Cerebellum (tissue), 4 donors: ENCODE measurements at places on chromosomes 7 and 10.

GRCh38 chr7:142436601-142437000 is 178.7 kb upstream of the PRSS58 start:
- no peak for DNase-seq

DNA sequence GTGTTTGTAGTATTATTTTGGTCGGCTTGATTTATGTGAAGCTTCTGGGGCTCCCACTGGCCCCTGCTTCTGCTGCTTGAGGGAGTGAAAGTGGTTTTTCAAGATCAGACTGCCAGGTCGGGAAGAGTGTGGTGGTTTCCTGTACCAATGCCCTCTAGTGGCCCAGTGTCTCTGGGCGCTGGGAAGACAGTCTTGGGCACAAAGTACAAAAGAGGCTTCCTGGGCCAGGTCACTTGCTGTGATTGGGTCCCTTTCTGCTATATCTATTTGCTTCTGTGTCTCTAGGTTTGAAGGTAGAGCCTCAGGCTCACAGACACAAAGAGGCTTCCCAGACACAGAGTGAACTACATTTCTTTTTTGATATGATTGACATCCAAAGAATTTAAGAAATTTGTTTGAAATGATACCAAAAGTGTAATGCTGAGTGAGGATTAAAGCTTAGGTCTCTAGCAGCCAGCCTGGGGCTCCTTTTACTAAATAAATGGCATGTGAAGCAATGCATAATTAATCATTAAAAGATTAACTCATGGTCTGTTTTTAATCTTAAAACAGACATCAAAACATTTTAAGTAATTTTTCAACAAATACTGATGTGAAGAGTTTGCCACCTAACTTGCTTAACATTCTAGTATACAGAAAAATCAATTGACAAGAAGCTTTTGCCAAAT is 36.3 kb downstream of the ABCB1 start:
- DNase-seq: no peak

GRCh38 chr10:97714401-97715258 is 1.1 kb downstream of the MARVELD1 start:
- no peak for DNase-seq

GRCh38 chr7:65390588-65390987 is 16.9 kb downstream of the ZNF92 start:
- no peak for DNase-seq

DNA sequence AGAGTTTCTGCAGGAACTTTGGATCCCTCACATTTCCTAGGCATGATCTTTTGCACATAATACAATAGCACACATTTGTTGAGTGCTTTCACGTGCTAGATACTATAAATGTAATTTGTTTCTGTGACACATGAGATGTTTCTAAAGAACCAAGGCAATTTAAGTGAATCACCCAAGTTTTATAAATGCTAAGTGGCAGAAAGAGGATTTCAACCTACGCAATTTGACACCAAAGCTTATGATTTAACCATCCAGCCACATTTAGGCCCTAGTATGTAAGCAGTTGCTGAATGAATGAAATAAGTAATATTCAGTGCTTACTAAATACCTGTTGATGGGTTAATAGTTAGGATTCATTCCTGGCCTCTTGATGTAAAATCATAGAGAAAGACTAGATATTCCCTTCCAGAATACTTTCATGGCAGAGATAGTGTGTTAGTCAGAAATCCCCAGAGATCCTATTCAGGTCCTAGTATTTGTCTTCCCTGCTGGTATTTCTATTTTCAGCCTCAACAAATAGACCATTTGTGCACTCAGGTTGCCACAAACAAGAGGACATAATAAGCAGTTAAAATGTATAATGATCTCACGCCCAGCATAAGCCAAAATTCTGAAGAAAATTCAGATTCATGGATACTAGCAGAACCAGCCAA is 572.6 kb downstream of the IPMK start:
- DNase-seq: no peak

GRCh38 chr10:72254813-72255568 is 18.7 kb upstream of the DDIT4 start:
- DNase-seq: peak; percentile 95

DNA sequence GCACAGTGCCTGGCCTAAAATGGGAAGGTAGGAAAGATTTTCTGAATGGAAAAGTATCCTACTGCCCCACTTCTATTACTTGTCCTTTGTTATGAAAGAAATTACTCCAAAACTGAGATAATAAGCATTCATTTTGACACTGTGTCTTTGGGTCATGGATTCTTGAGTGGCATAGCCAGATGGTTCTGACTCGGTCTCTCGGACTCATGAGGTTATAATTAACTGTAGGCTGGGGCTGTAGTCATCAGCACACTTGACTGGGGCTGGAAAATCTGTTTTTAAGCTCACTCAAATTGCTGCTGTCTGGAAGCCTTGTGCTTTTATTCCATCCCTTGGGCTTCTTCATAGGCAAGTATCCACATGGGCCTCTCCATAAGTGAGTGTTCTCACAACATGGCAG is 160.5 kb downstream of the VTI1A start:
- DNase-seq: no peak

GRCh38 chr7:139114585-139114984 is 5.1 kb upstream of the ZC3HAV1 start:
- no peak for DNase-seq

DNA sequence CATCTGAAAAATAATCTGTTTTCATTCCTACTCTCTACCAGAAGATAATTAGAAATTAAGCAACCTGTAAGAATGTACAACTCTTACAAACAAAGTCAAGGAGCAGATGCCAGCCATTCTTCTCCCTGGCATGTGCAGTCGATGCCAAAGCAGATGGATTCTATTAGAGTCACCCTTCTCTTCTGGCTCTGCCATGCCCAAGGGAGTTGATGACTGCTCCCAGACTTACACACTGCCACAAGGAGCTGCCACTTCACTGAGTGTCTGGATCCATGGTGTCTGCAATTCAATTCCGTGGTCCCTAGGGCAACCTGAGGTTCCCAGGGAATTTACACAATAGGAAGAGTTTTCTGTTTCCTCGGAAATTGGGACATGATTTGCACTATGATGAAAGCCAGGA is 89.1 kb upstream of the IFRD1 start:
- no peak for DNase-seq

DNA sequence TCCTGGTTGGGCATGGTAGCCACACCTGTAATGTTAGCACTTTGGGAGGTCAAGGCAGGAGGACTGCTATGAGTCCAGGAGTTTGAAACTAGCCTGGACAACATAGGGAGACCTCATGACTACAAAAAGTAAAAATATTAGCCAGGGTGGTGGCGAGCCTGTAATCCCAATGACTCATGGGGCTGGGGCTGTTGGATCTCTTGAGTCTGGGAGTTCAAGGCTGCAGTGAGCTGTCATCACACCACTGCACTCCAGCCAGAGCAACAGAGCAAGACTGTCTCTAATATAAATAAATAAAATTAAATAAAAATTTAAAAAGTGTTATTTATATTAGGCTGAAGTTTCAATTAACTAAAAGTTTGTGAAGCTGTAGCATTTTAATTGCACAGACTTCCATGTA is 207.3 kb downstream of the NXPH1 start:
- no peak for DNase-seq

- DNase-seq: no peak
Measured at GRCh38 chr10:11849911-11850310, 26.8 kb downstream of the PROSER2 start.

DNA sequence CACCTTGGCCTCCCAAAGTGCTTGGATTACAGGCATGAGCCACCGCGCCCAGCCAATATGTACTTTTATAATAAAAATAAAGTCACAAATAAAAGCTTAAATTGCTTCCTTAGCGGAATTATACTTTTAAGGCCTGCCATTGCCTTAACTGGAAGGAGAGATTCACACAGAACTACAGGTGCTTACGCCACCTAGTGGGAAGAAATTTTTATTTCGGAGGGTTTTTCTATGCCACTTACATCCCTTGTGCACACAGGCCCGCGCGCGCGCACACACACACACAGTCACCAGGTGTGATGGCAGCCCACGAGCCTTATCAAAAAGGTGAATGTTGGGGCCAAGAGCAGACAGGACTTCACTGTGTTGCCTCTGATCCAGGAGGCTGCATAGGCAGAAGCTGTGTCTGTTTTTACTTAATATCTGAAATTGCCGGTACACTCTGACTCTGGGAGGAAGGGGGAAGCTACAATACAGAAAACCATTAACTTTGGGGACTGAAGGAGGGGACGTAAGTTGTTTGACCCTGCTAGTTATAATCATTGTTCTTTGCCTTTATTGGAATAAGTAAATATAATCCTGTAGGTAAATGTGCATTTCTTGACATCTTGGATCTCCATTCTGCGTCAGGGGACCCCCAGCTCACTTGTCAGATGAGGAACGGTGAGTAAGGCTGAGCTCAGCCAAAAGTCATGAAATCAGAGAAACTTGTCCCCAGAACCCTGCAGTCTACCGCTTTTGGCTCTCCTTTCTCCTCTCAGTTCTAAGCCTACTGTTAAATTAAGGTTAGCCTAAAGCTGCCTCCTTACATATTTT is 87.1 kb downstream of the SLC16A9 start:
- peak; percentile 64 for DNase-seq

- no peak for DNase-seq
Measured at GRCh38 chr10:117511601-117512390, 30.8 kb upstream of the EMX2 start.

DNA sequence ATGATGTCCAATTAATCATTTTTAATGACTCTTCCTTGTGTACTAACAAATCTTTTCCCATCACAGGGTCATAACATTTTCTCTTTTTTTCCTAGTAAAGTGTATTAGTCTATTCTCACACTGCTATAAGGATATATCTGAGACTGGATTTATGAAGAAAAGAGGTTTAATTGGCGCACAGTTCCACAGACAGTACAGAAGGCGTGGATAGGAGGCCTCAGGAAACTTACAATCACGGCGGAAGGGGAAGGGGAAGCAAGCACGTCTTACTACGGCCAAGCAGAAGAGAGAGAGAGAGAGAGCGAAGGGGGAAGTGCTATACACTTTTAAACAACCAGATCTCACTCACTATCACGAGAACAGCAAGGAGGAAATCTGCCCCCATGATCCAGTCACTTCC is 359.4 kb upstream of the NFE2L3 start:
- DNase-seq: no peak

- no peak for DNase-seq
Measured at GRCh38 chr7:64807731-64808365, 13.6 kb downstream of the ZNF138 start.

GRCh38 chr10:125232841-125233240 is 72.5 kb upstream of the CTBP2 start:
- no peak for DNase-seq

GRCh38 chr7:137816696-137817320 is 30.0 kb downstream of the DGKI start:
- DNase-seq: no peak

DNA sequence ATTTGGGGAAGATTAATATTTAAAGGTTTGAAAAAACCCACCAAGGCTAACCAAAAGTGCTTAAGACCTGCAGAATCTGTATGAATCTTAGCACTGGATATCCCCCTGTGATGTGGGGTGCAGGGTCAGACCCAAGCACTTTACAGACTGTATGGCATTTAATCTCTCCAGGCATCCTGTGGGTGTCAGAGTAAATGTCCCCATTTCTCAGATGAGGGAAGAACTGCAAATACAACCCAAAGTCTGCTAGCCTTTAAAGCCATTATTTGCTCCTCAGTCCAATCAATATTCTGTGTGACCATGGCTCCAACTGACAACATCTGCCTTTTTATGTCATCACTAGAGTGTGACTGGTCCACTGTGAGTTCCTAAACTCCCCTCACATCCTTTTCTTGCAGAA is 10.0 kb upstream of the MBL2 start:
- DNase-seq: no peak
